ENCODE measurements at places on chromosomes 1 and 21.
A peak's percentile ranks its signal among the peaks of the same experiment; 100 is the strongest.

GRCh38 chr1:6359216-6360116, 34.1 kb downstream of the ACOT7 start:
- H3K27me3 ChIP-seq = no peaks in the 10 kb centered on the region
- peak overlapping the region; percentile 96 for H3K27ac ChIP-seq
- peak; percentile 46 for DNase-seq
- peak overlapping the region; percentile 64 for H3K4me3 ChIP-seq

- H3K27ac ChIP-seq = no peak overlapping the region
- no peak for DNase-seq
- no peak overlapping the region for H3K4me3 ChIP-seq
- H3K36me3 ChIP-seq = peaks cover 16% of the 10 kb centered on the region
- no peaks in the 10 kb centered on the region for H3K27me3 ChIP-seq
- H3K4me1 ChIP-seq = no peaks in the 10 kb centered on the region
Observed at GRCh38 chr1:147651466-147651865, 18.9 kb downstream of the ACP6 start.

- peaks cover 6% of the 10 kb centered on the region for H3K27me3 ChIP-seq
- H3K4me3 ChIP-seq = no peak overlapping the region
- no peak for DNase-seq
- H3K4me1 ChIP-seq = no peaks in the 10 kb centered on the region
- no peak overlapping the region for H3K27ac ChIP-seq
Observed at GRCh38 chr1:181594553-181594952, 111.2 kb downstream of the CACNA1E start.

- H3K4me3 ChIP-seq = peak overlapping the region; percentile 96
- H3K36me3 ChIP-seq = peaks cover 52% of the 10 kb centered on the region
- peaks cover 85% of the 10 kb centered on the region for H3K4me1 ChIP-seq
- H3K27ac ChIP-seq = peak overlapping the region; percentile 82
Observed at GRCh38 chr1:175188936-175189335, 3.6 kb downstream of the KIAA0040 start.

DNA sequence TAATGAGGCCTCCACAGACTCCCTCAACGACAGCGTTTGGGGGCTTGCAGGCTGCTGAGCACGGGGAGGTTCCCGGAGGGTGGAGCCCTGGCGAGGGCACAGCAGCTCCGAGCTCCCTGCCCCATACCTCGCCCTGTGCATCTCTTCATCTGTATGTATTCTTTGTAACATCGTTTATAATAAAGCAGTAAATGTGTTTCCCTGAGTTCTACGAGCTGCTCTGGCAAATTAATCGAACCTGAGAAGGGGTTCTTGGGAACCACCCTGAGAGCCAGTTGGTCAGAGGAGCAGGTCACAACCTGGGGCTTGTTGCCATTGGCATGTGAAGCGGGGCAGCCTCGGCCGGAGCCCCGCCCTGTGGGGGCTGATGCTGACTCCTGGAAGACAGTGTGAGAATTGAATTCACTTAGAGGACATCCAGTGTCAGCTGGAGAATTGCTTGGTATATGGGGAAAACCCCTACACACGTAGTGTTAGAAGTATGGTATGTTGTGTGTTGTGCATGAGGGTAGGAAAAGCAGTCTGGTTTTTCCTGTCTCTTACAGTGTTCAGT, 11.5 kb downstream of the SLC37A1 start:
- H3K4me1 ChIP-seq = peaks cover 84% of the 10 kb centered on the region
- peak overlapping the region; percentile 79 for H3K4me3 ChIP-seq
- peak overlapping the region; percentile 99 for H3K27ac ChIP-seq
- no peaks in the 10 kb centered on the region for H3K27me3 ChIP-seq
- peak; percentile 21 for DNase-seq
